Heart right ventricle (tissue), 16 donors: ENCODE measurements at places on chromosomes 6 and 20.

- DNase-seq: no peak
- H3K4me1 ChIP-seq: peaks cover 35% of the 10 kb centered on the region
- H3K27me3 ChIP-seq: no peaks in the 10 kb centered on the region
- no peak overlapping the region for H3K27ac ChIP-seq
- H3K36me3 ChIP-seq: no peaks in the 10 kb centered on the region
Observed at GRCh38 chr6:37867756-37868446, 48.4 kb downstream of the ZFAND3 start.

GRCh38 chr20:48999890-49000870, 45.9 kb upstream of the CSE1L start:
- H3K36me3 ChIP-seq: peaks cover 5% of the 10 kb centered on the region
- H3K27ac ChIP-seq: no peak overlapping the region
- H3K27me3 ChIP-seq: no peaks in the 10 kb centered on the region
- H3K4me1 ChIP-seq: no peaks in the 10 kb centered on the region
- no peak for DNase-seq

DNA sequence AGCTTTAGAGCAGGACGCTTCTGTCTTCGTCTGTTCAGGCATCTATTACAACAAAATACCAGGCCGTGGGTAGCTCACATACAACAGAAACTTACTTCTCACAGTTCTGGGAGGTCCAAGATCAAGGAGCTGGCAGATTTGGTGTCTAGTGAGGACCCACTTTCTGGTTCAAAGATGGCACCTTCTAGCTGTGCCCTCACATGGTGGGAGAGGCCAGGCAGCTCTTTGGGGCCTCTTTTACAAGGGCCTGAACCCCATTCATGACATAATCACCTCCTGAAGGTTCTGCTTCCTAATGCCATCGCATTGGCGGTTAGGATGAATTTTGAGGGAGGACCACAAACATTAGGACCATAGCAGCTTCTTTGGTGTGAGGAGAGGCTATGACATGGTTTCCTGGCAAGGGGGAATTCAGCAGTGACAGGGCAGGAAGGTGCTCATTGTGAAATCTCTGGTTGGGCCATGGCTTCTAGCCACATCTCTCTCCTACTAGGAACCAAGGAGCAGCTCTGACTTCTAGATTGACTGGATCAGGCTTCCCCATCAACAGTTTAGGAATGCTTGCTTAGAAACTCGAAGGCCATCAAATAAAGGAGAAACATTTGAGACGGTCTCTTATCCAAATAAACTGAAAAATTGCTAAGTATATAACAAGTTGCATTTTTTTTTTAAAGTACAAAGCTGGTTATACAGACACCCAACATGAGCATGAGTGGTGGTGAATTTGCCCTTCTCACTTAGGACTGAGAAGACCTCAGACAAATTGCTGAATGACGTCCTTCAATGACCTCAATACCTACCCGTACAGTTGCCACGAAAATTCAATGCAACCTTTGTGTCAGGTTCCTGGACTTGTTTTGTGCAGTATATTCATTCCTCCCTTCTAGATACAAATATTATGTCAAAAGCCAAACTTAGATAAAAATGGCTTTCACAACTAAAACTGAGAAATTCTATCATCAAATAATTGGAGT, 140.7 kb downstream of the ZDHHC14 start:
- DNase-seq: no peak
- H3K4me1 ChIP-seq: no peaks in the 10 kb centered on the region
- no peaks in the 10 kb centered on the region for H3K36me3 ChIP-seq
- H3K4me3 ChIP-seq: no peak overlapping the region
- H3K27ac ChIP-seq: no peak overlapping the region

GRCh38 chr6:148296771-148297170, 45.9 kb upstream of the SASH1 start:
- no peak overlapping the region for H3K27ac ChIP-seq
- DNase-seq: no peak
- no peaks in the 10 kb centered on the region for H3K27me3 ChIP-seq
- H3K36me3 ChIP-seq: no peaks in the 10 kb centered on the region
- peaks cover 16% of the 10 kb centered on the region for H3K4me1 ChIP-seq
- no peak overlapping the region for H3K4me3 ChIP-seq

DNA sequence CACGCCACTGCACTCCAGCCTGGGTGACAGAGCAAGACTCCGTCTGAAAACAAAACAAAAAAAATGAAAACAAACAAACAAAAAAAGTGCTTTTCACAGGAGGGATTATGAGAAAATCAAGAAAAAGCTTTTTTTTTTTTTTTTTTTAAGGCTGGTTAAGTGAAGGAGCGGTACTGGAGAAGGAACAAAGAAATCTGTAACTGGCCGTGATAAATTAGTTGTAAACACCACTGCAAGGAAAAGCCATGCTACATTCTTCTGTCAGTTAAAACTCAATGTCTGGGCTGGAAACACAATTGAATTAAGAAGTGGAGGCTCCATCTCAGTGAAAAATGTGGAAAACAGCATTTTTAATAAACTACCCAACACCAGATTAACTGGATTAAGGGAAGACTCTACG, 6.3 kb upstream of the GMPR start:
- H3K27ac ChIP-seq: no peak overlapping the region
- no peaks in the 10 kb centered on the region for H3K27me3 ChIP-seq
- no peak for DNase-seq
- H3K36me3 ChIP-seq: no peaks in the 10 kb centered on the region
- H3K4me3 ChIP-seq: no peak overlapping the region

- H3K36me3 ChIP-seq: no peaks in the 10 kb centered on the region
- H3K4me1 ChIP-seq: peaks cover 51% of the 10 kb centered on the region
- no peaks in the 10 kb centered on the region for H3K27me3 ChIP-seq
- no peak overlapping the region for H3K27ac ChIP-seq
- DNase-seq: no peak
Observed at GRCh38 chr6:85574932-85575598, 18.6 kb downstream of the SNX14 start.

- no peak overlapping the region for H3K27ac ChIP-seq
- H3K4me3 ChIP-seq: no peak overlapping the region
- DNase-seq: no peak
- H3K27me3 ChIP-seq: no peaks in the 10 kb centered on the region
- no peaks in the 10 kb centered on the region for H3K36me3 ChIP-seq
Observed at GRCh38 chr6:25218346-25218745, 60.8 kb upstream of the CARMIL1 start.

GRCh38 chr6:117008618-117009017, 131.6 kb downstream of the RFX6 start:
- no peaks in the 10 kb centered on the region for H3K4me1 ChIP-seq
- H3K27me3 ChIP-seq: no peaks in the 10 kb centered on the region
- H3K27ac ChIP-seq: no peak overlapping the region
- H3K36me3 ChIP-seq: no peaks in the 10 kb centered on the region
- no peak overlapping the region for H3K4me3 ChIP-seq

DNA sequence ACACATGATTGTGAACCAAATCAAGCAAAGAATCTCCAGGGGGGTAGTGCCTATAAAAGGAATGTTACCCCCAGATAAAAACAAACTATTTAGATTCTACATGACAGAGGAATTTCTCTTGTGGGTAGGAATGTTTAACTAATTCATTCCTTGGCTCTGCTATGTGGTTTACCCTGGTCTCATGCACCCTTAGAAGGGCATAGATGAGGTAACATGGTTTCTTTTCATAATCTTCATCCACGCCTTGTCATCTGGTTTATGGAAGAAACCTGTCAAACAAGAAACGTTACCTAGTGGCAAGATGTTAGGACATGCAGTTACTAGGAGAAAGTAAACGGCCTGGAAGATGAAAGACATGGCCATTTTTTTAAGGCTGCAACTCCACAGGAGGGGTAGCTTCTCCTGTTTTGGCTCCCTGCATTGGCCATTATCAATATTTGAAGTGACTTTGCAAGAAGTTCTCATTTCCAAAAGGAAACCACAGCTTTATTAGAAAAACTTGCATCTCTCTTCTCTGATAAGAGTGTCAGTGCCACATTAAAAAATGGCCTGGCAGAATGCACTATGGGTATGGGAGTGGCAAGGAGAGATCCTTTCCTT, 45.5 kb downstream of the STX11 start:
- H3K4me3 ChIP-seq: no peak overlapping the region
- H3K36me3 ChIP-seq: no peaks in the 10 kb centered on the region
- no peaks in the 10 kb centered on the region for H3K27me3 ChIP-seq

- no peaks in the 10 kb centered on the region for H3K27me3 ChIP-seq
- peak within 1 kb of the TSS; percentile 94 for H3K27ac ChIP-seq
- H3K4me3 ChIP-seq: peak within 1 kb of the TSS; percentile 84
- peaks cover 59% of the 10 kb centered on the region for H3K4me1 ChIP-seq
- no peaks in the 10 kb centered on the region for H3K36me3 ChIP-seq
Observed at GRCh38 chr20:38033330-38034107, at the start of the genes RPRD1B and TTI1. TSS of gene RPRD1B (plus strand) at chr20:38033746. CDS start at chr20:38033948, 202 bp downstream. TSS of gene TTI1 (minus strand) at chr20:38033456. CDS start at chr20:38013816, 19,640 bp downstream.

GRCh38 chr20:24254480-24254879, 214.9 kb upstream of the SYNDIG1 start:
- no peak for DNase-seq
- no peaks in the 10 kb centered on the region for H3K36me3 ChIP-seq
- no peak overlapping the region for H3K27ac ChIP-seq
- no peaks in the 10 kb centered on the region for H3K27me3 ChIP-seq
- H3K4me3 ChIP-seq: no peak overlapping the region

- H3K27ac ChIP-seq: no peak overlapping the region
- H3K36me3 ChIP-seq: no peaks in the 10 kb centered on the region
- no peak overlapping the region for H3K4me3 ChIP-seq
- H3K4me1 ChIP-seq: no peaks in the 10 kb centered on the region
- DNase-seq: no peak
Observed at GRCh38 chr20:43243672-43244269, 54.1 kb upstream of the PTPRT start.

GRCh38 chr6:144776031-144776819, 491.1 kb downstream of the UTRN start:
- no peak overlapping the region for H3K27ac ChIP-seq
- H3K4me1 ChIP-seq: no peaks in the 10 kb centered on the region
- no peaks in the 10 kb centered on the region for H3K36me3 ChIP-seq
- no peak for DNase-seq

DNA sequence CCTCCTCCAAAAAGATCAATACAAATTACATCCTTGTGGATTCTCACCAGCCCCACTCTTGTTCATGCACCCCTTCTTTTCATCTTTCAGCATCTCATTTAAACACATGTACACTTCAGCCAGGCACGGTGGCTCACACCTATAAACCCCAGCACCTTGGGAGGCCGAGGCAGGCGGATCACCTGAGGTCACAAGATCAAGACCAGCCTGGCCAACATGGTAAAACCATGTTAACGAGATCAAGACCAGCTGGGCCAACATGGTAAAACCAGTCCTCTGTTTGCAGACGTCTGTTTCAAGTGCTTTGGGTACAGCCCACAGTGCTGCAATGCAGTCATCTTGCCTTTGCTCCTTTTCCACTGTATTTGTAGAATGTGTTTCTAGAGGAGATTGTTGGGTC, 45.3 kb downstream of the ZMYND8 start:
- no peaks in the 10 kb centered on the region for H3K27me3 ChIP-seq
- no peak overlapping the region for H3K27ac ChIP-seq
- no peaks in the 10 kb centered on the region for H3K36me3 ChIP-seq
- peaks cover 58% of the 10 kb centered on the region for H3K4me1 ChIP-seq

DNA sequence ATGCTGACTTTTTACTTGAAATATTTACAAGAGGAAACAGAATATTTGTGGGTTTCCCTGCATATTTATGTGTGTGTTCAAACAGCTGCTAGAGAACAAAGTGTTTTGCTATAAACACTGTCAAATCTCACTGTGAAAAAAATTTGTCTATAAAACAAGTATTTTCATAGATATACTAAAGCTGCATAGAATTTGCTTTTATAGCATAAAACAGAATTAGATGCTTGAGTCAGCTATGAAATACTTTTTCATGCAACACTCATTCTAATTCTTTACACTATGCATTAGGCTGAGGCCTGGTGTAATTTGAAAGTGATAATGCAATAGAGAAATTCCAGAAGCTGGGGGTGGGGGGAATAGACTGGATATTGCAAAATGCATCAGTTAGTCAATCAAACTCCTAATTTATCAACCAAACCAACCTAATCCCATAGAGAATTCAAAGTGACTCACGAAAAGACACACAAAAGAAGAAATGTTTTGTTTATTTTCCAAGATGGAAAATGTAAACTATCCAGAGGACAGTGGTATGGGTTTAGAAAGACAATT, 148.2 kb downstream of the LAMA2 start:
- no peak overlapping the region for H3K4me3 ChIP-seq
- DNase-seq: no peak
- no peaks in the 10 kb centered on the region for H3K27me3 ChIP-seq
- H3K4me1 ChIP-seq: peaks cover 3% of the 10 kb centered on the region
- no peaks in the 10 kb centered on the region for H3K36me3 ChIP-seq

- no peaks in the 10 kb centered on the region for H3K36me3 ChIP-seq
- H3K27me3 ChIP-seq: peaks cover 100% of the 10 kb centered on the region
- peaks cover 40% of the 10 kb centered on the region for H3K4me1 ChIP-seq
- peak; percentile 29 for DNase-seq
- H3K4me3 ChIP-seq: peak overlapping the region; percentile 36
Observed at GRCh38 chr6:1381481-1382330, 7.7 kb upstream of the FOXF2 start.

DNA sequence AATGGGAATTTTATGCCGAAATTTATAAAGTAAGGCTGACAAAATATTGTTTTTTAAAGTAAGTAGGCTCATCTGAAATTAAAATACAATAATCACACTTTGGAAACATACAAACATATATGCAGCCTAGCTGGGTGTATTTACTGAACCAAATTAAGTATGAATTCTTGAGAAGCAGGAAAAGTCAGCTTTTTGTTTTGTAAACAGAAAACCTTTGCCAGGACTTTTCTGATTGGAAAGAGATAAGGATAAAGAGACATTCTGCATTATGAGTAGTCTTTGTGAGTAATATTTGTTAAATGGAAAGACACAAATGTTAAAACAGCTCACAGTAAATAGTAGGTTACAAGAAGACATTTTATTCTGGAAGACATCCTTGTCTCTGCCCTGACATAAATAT, 1380.8 kb downstream of the GRIK2 start:
- no peaks in the 10 kb centered on the region for H3K27me3 ChIP-seq
- no peaks in the 10 kb centered on the region for H3K36me3 ChIP-seq
- DNase-seq: no peak
- H3K4me3 ChIP-seq: no peak overlapping the region

- H3K4me3 ChIP-seq: peak overlapping the region; percentile 77
- peaks cover 6% of the 10 kb centered on the region for H3K4me1 ChIP-seq
Observed at GRCh38 chr20:54474866-54475265, 527 bp upstream of the DOK5 start.

GRCh38 chr6:3297006-3297405, 38.3 kb downstream of the PSMG4 start:
- H3K27ac ChIP-seq: no peak overlapping the region
- peaks cover 26% of the 10 kb centered on the region for H3K4me1 ChIP-seq
- no peak for DNase-seq
- no peak overlapping the region for H3K4me3 ChIP-seq

DNA sequence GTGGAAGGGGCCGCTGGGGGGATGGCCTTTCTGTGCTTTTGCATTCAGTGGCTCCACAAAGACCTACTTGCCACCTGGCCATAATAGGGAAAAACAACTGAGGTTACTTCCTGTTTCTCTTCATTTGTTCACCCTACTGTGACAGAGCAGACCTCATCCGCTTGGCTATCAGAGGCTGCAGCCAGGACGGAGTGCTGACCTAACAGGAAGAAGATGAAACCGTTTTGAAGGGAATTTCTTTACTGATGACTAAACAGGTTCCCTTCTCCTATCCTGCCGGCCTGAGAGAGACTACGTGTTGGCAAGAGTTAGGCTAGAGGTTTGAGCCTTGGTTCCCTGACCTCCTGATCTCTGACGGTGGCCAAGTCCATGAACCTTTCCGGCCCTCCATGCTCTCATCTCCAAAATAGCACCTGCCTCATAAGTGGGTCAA, 21.3 kb downstream of the PRR18 start:
- H3K4me3 ChIP-seq: no peak overlapping the region
- no peaks in the 10 kb centered on the region for H3K4me1 ChIP-seq
- DNase-seq: no peak

GRCh38 chr20:25100914-25101313, 19.0 kb upstream of the VSX1 start:
- H3K27me3 ChIP-seq: no peaks in the 10 kb centered on the region
- DNase-seq: no peak
- H3K4me3 ChIP-seq: no peak overlapping the region
- no peaks in the 10 kb centered on the region for H3K36me3 ChIP-seq
